Activated CD4-positive, alpha-beta T cell treated with anti-CD3 and anti-CD28 coated beads for 4 hours (primary cell): ENCODE measurements at places on chromosomes 11 and 22.
A peak's percentile ranks its signal among the peaks of the same experiment; 100 is the strongest.

DNA sequence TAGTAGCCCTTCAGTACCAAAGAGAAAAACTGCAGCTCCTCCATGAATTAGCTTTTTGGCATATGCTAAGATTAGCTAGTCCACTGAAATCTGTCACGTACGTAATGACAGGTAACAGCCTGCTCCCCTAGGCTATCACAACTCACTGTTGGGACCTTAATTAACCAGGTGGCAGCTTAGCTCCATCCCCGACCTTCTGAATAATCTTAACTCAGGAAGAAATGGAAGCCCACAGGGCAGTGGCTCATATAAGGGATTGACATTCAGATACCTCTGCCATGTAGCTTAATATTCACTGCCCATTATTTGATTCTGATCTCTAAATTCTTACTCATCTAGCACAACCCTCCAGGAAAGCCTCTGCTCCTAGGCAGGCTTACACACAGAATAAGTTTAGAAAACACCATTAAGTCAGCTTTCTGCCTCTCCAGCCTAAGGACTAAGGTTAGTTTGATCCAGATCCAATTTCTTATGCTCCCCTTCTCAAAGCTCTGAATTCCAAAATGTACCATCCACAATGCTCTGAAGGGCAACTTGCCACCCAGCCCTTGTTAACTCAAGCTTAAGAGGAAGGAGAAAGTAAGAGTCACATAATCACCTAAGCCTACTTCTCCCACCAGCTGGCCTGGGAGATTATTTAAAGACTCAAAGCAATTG is 5.0 kb downstream of the HSPA8 start:
- no peak for DNase-seq

DNA sequence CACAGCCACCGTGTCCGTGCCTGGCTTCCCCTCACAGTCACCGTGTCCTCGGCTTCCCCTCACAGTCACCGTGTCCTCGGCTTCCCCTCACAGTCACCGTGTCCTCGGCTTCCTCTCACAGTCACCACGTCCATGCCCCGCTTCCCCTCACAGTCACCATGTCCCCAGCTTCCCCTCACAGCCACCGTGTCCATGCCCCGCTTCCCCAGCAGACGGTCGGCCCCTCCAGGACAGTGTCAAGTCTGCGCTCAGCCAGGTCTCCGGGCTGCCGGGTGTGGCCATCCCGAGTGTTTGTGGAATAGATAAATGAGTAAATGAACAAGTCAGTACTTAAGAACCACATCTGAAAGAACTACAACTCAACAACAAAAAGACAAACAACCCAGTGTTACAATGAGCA is 23.8 kb downstream of the WNT7B start:
- DNase-seq = no peak

DNA sequence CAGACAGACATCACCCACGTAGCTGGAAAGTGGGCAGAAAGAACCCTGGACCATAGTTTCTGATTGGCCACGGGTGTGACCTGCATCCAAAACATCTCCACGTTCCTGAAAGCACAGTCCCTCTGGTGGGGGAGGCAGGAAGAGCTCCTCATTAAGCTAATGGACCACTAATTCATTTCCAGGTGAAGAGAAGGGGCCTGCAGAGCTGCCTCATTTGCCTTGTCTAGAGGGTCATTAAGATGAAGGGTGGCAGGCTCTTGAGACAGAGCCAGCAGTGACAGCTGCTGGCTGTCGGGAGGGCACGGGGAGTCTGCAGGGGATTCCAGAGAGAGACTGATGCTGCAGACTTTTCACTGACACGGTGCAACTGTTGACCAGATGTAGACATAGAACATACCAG is 149.6 kb upstream of the OPCML start:
- no peak for DNase-seq

- DNase-seq = no peak
Observed at GRCh38 chr11:125872138-125872491, 15.4 kb upstream of the HYLS1 start.

- DNase-seq = no peak
Observed at GRCh38 chr11:45085646-45086501, 60.6 kb upstream of the PRDM11 start.

DNA sequence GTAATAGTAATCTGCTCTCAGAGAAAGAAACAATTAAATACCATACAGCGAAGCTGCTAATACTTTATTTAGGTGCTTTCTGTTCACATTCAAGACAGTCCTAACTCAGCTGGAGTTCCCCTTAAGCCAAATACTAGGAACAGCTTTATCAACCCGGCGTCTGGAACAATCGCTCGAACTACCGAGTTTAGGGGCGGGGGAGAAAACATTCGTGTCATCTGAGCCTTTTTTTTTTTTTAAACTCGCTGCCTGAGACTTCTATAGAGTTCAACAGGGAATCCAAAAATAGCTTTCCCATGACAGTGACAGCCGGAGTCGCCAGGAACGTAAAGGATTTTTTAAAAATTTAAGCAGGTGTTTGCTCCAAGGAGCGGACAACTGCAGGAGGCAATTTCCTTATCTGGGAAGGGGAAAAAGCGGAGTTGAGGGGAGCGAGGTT is 852 bp downstream of the TRAF6 start:
- peak; percentile 45 for DNase-seq

- DNase-seq = no peak
Observed at GRCh38 chr22:32671886-32672285, 129.6 kb upstream of the TIMP3 start.

DNA sequence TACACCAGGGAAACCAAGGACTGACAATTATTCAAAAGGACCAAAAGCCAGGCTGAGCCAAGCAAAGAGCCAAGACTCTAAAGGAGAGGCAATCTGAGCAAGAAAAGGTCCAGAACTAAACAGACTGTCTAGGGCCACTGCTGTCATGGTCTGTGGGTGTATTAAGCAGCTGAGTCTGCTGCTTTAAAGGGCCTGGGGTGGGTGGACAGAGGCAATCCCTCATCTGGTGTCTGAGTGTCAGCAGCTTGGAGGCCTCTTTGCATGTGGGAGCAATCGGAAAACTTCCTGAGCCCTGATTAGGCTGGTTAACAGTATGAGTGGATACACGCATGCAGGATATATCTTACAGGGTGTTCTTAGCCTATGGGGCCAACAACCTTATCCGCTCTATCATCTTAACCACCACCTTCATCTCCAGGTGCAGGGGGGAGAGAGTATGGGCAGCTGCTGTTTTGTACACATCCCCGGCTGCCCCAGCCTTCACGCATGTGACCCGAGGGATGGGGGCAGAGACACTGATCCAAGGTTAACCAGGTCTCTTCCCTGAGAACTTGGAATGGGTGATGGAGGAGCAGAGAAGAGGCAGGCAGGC is 67.5 kb upstream of the TIMP3 start:
- no peak for DNase-seq

GRCh38 chr22:20749453-20749852 is 24.5 kb upstream of the SERPIND1 start:
- DNase-seq = no peak

DNA sequence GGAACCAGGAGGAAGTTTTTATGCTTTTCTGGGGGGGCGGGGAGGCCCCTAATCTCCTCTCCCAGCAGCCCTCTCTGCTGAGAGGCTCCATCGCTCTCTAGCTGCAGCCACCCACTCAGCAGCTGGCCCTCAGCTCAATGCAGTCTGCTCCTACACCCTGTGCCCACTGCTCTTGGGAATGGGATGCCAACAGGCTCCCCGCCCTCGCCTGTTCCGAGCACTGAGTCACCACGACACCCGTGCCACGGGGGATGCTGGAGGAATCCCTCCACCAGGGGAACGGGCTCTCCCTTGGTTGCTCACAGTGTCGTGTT is 23.5 kb upstream of the SUSD2 start:
- no peak for DNase-seq

DNA sequence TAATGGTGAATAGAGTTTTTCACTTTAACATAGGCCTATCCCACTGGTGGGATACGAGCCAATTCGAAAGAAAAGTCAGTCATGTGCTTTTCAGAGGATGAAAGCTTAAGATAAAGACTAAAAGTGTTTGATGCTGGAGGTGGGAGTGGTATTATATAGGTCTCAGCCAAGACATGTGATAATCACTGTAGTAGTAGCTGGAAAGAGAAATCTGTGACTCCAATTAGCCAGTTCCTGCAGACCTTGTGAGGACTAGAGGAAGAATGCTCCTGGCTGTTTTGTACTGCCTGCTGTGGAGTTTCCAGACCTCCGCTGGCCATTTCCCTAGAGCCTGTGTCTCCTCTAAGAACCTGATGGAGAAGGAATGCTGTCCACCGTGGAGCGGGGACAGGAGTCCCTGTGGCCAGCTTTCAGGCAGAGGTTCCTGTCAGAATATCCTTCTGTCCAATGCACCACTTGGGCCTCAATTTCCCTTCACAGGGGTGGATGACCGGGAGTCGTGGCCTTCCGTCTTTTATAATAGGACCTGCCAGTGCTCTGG is at the start of gene TYR:
Gene TYR (plus strand): TSS at position 185 of the 541 bp plus-strand sequence. CDS start 79 bp downstream, at position 264.
- no peak for DNase-seq

- DNase-seq = no peak
Observed at GRCh38 chr11:109388982-109389381, 33.0 kb upstream of the C11orf87 start.

DNA sequence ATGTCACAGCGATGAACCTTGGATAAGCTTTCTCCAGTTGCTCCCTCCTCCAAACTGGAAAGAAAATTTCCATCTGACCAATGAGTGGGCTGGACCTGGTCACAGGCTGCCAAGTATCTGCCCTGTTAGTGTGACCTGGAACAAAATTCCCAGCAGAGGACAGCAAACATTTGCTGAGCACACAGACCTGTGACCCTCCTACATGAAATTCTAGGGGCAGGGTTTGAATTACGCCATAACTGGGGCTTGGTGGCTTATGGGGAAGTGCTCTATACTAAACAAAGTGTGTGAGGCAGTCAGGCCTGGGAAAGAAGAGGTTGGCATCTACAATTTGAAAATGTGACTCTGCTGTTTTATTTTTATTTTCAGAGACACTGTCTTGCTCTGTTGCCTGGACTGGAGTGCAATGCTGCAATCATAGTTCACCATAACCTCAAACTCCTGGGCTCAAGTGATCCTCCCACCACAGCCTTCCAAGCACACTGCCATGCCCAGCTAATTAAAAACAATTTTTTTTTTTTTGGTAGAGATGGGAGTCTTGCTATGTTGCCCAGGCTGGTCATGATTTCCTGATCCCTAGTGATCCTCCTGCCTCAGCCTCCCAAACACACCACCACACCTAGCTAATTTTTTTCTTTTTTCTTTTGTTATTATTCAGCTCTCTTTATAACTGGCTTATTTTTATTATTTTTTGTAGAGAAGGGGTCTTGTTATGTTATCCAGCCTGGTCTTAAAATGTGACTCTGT is 13.6 kb upstream of the XBP1 start:
- DNase-seq = no peak

DNA sequence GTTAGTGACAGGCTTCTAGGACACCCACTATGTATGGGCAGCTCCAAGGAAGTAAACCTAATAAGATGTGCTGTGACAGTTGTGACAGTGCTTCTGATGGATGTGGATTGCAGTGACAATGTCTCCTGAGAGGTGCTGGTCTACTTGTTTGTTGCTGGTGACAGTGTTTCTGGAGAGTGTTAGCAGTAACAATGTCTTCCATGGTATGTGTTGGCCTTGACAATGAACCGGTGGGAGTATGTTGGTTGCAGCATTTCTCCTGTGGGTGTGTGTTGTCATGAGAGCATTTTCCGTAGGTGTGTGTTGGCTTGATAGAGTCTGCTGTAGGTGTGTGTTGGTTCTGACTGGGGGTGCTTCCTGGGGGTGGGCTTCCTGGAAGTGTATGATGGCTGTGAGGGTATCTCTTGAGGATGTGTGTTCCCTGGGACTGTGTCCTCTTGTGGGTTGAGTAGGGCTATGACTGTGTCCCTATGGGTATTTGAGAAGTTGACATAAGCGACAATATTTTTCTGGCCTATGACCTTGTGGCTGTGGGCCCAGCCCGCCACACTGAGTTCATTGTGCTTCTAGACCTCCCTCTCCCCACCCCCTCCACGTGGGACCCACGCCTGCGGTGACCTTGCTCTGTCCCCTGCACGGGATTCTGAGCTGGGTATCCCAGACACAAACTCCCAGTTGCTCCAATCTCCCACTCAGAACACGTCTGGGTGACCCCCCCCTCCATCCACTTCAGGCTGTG is 1.2 kb downstream of the DCHS1 start:
- no peak for DNase-seq

DNA sequence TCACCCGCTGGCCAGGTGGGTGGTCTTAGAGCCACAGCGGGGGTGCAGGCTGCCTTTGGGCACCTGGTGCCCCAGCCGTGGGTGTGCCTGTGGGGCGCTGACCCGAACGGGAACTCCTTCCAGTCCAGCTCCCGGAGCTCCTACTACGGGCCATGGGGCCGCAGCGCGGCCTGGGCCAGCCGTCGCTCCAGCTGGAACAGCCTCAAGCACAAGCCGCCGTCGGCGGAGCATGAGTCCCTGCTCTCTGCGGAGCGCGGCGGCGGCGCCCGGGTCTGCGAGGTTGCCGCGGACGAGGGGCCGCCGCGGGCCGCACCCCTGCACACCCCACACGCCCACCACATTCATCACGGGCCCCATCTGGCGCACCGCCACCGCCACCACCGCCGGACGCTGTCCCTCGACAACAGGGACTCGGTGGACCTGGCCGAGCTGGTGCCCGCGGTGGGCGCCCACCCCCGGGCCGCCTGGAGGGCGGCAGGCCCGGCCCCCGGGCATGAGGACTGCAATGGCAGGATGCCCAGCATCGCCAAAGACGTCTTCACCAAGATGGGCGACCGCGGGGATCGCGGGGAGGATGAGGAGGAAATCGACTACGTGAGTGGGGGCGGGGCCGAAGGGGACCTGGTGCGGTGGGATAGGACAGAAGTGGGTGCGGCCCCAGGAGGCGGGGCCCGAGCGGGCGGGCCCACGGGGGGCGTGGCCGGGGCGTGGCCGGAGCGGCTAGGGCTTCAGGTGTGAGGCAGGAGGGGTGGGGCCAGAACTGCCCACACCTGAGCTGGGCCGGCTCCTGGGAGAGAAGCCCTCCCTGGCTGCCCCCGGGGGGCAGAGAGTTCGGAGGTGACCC is 91.5 kb downstream of the CACNA1I start:
- peak; percentile 76 for DNase-seq

DNA sequence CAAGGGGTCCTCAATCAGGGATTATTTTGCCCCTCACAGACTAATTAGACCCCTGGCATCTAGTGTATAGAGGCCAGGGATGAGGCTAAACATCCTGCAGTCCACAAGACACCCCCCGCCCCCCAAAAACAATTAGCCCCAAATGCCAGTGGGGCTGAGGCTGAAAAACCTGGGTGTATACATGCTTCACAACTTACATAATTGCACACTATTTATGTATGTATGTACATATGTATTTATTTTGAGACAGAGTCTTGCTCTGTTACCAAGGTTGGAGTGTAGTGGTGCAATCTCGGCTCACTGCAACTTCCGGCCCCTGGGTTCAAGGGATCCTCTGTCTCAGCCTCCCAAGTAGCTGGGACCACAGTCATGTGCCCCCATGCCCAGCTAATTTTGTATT is 28.8 kb upstream of the SHANK2 start:
- DNase-seq = no peak

DNA sequence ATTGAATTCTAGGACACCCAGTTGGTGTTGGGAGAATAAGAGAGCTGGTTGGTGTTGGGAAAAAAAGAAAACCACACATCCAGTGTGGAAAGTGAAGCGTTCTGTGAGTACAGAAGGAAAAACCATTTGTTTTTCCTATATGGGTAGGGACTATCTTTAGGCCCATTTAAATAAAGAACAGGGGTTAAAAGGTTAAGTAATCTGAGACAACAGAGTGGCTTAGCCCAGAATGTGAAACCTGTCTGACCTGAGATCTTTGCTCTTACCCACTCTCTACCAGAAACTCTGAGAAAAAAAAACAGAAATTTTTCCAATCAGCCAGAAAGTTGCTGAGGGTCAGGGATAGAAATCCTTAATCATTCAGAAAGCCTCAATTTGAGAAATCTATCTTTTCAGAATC is 59.8 kb upstream of the LRRC55 start:
- no peak for DNase-seq

GRCh38 chr22:47474895-47475294 is 712.4 kb downstream of the TBC1D22A start:
- DNase-seq = no peak

- no peak for DNase-seq
Observed at GRCh38 chr11:47108214-47108613, 68.5 kb downstream of the ARFGAP2 start.
